ENCODE measurements at places on chromosomes 2 and 18. TPM values are rescaled to one million over a fixed set of nuclear protein-coding genes. Genes with fewer than 3 reads are reported as not detected.

Gene SERPINB10
- not detected for polyA plus RNA-seq

Gene SLC9A4
- polyA plus RNA-seq: not detected

Gene ADCYAP1
- 0.07 TPM for polyA plus RNA-seq

Gene CD28
- polyA plus RNA-seq: 0.01 TPM

Gene ANKRD30B
- polyA plus RNA-seq: not detected

Gene ASXL2
- polyA plus RNA-seq: 3.2 TPM

Gene IMMT
- 132 TPM for polyA plus RNA-seq

Gene ZNF804A
- not detected for polyA plus RNA-seq

Gene AGXT
- not detected for polyA plus RNA-seq

Gene IL1RL1
- polyA plus RNA-seq: 13.1 TPM

Gene CAPN14
- 0.03 TPM for polyA plus RNA-seq

Gene CRYBA2
- polyA plus RNA-seq: not detected

Gene SLC4A5
- polyA plus RNA-seq: 0.53 TPM

Gene RPRM
- not detected for polyA plus RNA-seq

Gene RUFY4
- 0.01 TPM for polyA plus RNA-seq

Gene IAH1
- polyA plus RNA-seq: 30.1 TPM

Gene C2orf81
- 0.06 TPM for polyA plus RNA-seq

Gene PAX3
- polyA plus RNA-seq: 0.26 TPM

Gene NPHP1
- polyA plus RNA-seq: 12.2 TPM

Gene CAMKMT
- polyA plus RNA-seq: 2.8 TPM

Gene ANKRD29
- 1.1 TPM for polyA plus RNA-seq

Gene CDKL4
- polyA plus RNA-seq: not detected

Gene ESPNL
- 0.14 TPM for polyA plus RNA-seq

Gene CCT7
- 288 TPM for polyA plus RNA-seq

Gene HOXD11
- not detected for polyA plus RNA-seq

Gene SCN2A
- under 0.01 TPM for polyA plus RNA-seq

Gene OBSL1
- polyA plus RNA-seq: 22.1 TPM

Gene SKA1
- 0.19 TPM for polyA plus RNA-seq

Gene CCDC138
- polyA plus RNA-seq: 1.5 TPM

Gene CCDC74B
- polyA plus RNA-seq: 0.37 TPM

Gene ZSWIM2
- not detected for polyA plus RNA-seq

Gene LBX2
- 0.68 TPM for polyA plus RNA-seq

Gene RGPD5
- 3.9 TPM for polyA plus RNA-seq

Gene SP140
- polyA plus RNA-seq: 0.35 TPM

Gene SKOR2
- polyA plus RNA-seq: not detected

Gene GALNT3
- polyA plus RNA-seq: 0.19 TPM

Gene FAM117B
- 0.31 TPM for polyA plus RNA-seq

Gene RIT2
- polyA plus RNA-seq: not detected

Gene R3HDM1
- polyA plus RNA-seq: 9.0 TPM

Measured in psoas muscle (tissue), 8 donors.